ENCODE measurements at places on chromosomes 5 and 9.

DNA sequence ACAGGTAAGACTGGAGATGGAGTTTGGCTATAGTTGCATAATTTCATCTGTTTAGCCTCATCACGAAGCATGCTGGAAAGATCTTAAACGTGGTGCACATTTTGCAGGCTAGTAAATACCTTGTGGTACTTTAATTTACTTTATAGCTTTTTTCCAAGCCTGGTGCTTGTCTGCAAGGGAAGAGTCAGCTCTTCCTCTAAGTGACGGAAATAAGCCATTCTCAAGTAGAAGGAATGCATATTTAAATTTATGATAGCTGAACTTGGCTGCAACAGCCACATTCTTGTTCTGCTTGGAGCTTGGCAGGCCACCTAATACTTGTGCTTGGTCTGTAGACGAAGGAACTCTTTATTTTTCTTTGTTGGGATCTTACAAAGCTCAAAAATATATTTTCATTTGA is 188.0 kb upstream of the PIK3R1 start:
- DNase-seq = no peak

GRCh38 chr9:35548571-35548970 is 56.5 kb upstream of the TESK1 start:
- DNase-seq = no peak

DNA sequence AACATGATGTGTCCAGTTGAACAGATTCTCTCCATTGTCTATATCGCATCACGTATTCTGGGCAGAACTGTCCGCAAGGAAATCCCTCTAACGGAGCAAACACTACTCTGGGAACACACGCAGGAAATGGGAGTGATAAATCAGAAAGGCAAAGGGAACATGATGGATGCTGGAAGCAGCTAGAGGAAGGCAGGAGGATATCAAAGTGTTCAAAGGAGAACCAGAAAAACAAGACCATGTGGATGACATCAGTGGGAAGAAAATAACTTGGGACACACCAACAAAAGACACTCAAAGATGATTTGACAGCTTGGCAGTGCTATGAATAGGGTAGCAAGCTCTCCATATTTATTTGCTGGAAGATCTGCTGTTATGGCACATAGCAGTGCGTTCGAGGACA is 142.9 kb downstream of the PLK2 start:
- no peak for DNase-seq

DNA sequence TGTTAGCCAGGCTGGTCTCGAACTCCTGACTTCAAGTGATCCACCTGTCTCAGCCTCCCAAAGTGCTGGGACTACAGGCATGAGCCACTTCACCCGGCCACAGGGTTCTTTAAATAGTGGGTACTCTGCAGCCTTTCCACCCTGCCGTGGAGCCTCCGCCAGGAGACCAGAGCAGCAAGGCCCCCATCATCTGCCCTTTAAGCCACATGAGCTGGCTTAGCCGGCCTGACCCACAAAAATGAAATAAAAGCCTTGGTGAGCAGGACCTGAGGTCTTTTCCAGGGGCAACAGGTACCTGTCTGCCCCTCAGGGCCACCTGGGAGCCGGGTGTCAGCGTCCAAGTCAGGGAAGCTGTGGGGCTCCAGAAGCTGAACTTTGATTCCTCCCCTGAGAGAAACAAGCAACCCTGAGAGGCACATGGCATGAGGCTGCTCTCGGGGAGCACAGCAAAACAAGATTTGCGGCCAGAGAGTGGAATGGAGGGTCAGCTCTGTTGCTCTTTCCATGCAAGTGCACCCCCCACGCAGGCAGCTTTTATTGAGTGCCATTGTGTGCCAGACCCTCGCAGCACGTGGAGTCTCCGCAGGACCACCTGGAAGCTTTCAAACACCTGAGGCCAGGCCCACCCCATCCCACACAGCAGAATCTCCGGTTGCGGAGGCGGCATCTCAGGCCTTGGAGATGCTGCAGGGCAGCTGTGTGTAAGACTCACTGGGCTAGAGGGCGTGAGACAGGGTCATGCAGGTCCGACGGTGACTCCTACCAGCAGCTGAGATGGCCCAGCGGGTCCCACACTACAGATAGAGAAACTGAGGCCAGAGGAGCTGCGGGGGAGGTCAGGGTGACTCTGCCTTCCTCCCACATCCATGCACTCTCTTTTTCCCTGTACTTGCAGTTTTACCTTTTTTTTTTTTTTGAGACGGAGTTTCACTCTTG is 4.8 kb upstream of the WNK2 start:
- DNase-seq = no peak

DNA sequence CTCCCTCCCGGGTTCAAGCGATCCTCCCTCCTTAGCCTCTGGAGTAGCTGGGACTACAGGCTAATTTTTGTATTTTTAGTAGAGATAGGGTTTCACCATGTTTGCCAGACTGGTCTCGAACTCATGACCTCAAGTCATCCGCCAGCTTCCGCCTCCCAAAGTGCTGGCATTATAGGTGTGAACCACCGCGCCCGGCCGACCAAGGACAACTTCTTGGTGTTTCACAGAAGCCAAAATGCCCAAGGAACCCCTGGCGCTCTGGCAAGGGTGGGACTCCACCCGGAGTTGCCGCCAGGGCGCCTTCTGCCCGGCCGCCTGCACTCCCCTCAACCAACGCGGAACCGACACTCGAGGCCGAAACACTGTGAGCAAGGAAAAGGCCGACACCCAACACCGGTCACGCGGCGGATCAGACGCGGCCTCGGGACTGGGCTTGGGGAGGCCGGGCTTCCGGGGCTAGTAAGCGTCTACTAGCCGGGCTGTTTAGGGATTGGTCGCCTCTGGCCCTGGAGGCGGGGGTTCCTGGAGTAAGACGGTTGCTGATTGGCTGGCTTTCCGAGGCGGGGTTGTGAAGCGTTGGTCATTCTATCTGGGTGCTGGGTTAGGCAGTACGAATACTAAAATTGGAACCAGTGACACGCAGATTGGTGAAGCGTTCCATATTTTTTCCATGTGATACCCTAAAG is 7.7 kb upstream of the CFAP157 start:
- DNase-seq = peak; percentile 98

GRCh38 chr5:32506799-32507198 is 62.3 kb upstream of the ZFR start:
- no peak for DNase-seq

Measured in heart left ventricle (tissue), 16 donors.